Cerebellar cortex (tissue), 1 donor: ENCODE measurements at places on chromosomes 11 and 22.

DNA sequence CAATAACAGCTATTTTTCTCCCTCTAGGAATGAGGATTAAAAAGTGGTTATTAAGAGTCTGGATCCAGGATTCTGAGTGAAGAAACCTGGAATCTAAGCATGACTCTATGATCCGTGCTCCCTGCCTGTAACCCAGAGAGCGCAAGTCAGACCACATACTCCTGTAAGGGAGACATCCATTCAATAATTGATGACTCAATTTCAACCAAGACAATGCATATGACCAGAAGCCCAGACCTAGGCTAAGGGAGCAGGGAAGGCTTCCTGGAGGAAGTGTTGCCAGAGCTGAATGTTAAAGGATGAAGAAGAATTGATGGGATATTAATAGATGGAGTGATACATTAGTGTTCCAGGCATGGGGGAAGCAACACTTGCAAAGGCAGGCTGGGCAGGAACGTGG, 13.8 kb upstream of the PAMR1 start:
- no peak for DNase-seq

- DNase-seq = no peak
These were observed 289.7 kb upstream of the ARHGAP42 start for GRCh38 chr11:100397401-100397800.

- no peak for DNase-seq
These were observed 44.7 kb downstream of the CSTF3 start for GRCh38 chr11:33116535-33116934.

GRCh38 chr11:64306876-64307622, 1.7 kb downstream of the ESRRA start:
- no peak for DNase-seq

- DNase-seq = no peak
These were observed 10.3 kb upstream of the DEUP1 start for GRCh38 chr11:93320230-93320629.

DNA sequence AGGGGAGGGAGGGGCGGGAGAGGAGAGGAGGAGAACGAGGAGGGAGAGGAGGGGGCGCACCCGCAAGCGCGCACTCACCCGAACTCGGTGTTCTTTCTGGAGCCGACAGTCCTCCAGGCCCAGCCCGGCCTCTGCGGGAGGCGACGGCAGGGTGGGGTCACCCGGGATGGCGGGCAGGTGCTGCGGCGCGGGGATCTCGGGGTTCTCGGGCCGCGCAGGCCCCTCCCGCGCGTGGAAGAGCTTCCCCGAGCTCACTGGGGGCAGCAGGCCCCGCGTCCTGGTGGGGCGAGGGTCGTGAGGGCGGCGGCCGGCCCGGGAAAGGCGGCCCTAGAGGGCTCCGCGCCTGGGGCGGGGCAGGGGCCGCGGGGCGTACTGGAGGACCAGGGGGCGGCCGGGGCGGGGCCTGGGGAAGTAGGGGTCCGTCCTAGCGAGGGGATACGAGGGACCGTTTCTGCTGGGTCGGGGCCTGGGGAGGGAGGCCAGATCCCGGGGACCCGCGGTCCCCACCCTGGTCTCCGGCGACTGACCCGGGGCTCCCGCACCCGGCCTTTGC, 5.2 kb downstream of the LMNTD2 start:
- DNase-seq = no peak

DNA sequence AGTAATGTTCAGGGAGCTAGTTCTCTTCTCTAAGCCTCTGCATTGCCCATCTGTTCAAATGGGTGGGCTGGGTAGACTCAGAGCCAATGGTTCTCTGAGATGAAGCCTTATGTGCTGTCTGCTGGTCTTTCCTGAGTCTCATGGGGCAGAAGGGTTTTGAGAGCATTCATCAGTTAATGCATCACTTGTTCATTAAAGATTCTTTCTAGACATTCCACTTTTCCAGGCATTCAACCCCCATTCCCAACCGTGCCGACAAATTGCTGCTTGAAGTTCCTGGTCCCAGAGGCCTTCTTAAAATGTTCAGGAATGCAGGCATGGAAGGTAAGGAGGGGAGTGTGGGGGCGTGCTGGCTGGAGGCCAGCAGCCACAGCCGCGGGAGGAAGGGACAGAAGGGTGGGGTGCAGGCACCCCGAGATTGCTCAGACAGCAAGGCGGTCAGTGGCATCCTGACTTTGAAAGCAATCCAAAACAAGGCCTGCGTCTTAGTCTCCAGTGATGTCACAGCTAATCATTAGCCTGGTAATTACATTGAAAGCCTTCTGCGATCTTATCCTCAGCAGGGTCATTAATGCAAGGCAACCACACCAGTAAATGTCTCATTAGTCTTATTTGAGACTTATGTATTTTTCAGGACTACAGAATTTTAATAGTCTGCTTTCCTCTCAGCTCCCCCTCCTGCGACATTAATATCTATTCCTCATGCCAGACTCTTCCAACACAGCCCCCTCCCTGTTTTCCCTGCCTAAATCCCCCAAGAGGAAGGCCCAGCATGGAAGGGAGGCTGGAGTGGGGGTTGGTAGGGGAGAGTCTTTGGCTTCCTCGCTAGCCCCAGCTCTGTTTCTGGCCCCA, 328.8 kb downstream of the MIAT start:
- no peak for DNase-seq

- DNase-seq = no peak
These were observed 974.2 kb downstream of the JRKL start for GRCh38 chr11:97364047-97364446.

- no peak for DNase-seq
These were observed at the start of gene NCF4 for GRCh38 chr22:36860821-36861659. Gene NCF4, plus strand, starts transcription at chr22:36861006. Its CDS starts 166 bp downstream, at chr22:36861172.

DNA sequence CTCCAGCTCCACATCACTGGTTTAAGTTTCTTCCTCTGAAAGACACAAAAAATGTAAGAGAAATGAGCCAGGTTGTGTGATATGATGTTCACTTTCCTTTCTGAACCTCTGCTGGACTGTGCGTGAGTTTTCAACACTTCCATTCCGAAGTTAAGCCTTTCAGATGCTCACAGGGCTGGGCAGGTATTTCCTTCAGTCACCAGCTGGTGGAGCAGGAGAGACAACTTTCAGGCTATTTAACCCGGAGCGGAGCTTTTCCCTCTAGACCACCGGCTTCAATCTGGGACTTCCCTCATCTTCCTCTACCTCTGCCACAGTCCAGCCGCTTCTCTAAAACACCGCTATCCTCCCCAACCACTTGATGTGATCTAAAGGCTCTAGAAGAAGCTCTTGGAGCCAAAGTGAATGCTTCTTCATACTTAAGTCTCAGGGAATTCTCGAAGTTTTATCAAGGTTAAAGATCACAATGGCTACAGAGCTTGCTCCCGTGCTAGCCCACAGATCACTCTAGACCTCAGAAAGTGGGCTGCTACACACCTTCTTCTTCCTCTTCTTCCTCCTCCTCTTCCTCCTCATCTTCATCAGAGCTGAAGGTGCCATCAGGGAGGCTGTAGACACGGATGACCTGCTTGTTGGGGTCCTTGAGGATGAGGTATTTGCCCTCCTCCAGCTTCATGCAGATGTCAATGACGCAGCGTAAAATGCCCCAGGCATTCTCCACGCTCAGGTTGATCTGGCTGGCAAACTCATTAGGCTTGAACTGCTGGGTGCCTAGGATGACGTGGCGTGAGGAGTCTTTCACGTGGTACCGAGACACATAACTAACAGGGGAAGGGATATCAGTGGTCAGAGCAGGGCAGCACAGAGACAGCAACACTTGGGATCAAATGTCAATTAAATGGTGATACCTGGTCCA, 4.4 kb upstream of the FOXRED2 start:
- DNase-seq = peak; percentile 74

GRCh38 chr11:67233584-67234190, 32.6 kb upstream of the GRK2 start:
- no peak for DNase-seq

- DNase-seq = no peak
These were observed 14.3 kb upstream of the AIFM3 start for GRCh38 chr22:20952544-20953341.

DNA sequence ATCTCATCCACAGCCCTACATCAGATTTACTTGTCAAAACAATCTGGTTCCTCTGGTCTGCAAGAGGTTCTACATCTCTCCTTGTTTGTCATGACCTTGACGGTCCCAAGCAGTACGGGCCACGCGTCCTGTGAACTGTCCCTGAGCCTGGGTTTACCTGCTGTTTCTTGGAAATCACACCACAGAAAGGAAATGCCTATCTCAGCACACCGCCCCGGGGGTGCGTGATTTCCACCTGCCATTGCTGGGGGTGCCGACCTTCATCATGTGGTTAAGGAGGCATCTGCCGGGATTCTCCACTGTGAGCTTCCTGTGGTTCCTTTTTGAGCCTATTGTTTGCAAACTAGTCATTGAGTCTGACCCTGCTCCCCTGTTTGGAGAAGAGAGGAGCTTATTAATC, 1363.4 kb downstream of the BRD1 start:
- no peak for DNase-seq

- DNase-seq = no peak
These were observed 938 bp downstream of the SHISAL1 start for GRCh38 chr22:44311855-44312170.

DNA sequence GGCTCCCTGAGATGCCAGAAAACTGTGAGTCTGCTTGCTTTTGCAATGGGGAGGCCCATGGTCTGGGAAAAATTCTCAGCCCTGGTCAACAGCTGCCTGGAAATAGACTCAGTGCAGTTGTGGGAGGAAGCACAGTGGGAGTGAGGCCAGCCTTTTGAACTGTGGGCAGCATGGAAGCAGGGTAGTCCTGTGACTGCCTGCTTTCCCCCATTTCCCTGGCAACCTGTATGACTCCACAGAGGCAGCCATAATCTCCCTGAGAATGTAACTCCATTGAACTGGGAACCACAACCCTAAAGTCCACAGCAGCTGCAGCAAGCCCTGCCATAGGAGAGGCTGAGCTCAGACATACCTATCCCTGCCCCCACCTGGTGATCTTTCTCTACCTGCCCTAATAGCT, 494.6 kb upstream of the FAT3 start:
- DNase-seq = no peak

GRCh38 chr11:70142221-70142875, 60.7 kb upstream of the FADD start:
- DNase-seq = no peak

- no peak for DNase-seq
These were observed 7.0 kb downstream of the GAL start for GRCh38 chr11:68691402-68691784.

- DNase-seq = no peak
These were observed 3.7 kb downstream of the FAM180B start for GRCh38 chr11:47589977-47590861.

- no peak for DNase-seq
These were observed 13.8 kb upstream of the TFIP11 start for GRCh38 chr22:26525946-26526564.

DNA sequence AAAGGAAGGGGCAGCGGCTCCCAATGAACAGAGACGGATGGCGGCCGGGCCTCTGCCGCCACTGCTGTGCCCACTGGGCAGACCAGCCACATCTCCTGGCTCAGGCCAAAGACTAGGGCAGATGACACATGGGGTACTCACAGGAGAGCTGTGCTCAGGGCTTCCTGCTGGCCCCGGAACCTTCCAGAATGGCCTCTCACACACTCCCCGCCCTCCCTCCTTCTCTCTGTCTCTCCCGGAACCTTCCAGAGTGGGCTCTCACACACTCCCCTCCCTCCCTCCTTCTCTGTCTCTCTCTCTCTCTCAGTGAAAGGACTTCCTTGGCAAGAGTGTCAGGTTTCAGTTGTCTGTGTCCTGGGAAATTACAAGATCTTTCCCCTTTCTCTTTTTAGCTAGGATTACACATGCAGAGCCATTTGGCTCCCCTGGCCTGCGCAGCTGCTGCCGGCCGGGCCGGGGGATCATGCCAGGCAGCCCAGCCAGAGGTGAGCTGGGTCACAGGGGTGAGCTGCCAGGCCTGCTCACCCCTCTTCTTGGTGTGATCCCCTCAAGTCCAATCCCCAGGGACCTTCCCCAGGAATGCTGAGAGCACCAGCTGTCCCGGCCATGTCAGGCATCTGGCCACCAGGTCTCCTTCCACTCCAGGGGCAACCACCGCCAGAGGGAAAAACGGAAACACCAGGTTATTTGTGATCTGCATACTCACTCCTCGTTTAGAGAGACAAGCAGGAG, 45.3 kb upstream of the ADA2 start:
- no peak for DNase-seq

DNA sequence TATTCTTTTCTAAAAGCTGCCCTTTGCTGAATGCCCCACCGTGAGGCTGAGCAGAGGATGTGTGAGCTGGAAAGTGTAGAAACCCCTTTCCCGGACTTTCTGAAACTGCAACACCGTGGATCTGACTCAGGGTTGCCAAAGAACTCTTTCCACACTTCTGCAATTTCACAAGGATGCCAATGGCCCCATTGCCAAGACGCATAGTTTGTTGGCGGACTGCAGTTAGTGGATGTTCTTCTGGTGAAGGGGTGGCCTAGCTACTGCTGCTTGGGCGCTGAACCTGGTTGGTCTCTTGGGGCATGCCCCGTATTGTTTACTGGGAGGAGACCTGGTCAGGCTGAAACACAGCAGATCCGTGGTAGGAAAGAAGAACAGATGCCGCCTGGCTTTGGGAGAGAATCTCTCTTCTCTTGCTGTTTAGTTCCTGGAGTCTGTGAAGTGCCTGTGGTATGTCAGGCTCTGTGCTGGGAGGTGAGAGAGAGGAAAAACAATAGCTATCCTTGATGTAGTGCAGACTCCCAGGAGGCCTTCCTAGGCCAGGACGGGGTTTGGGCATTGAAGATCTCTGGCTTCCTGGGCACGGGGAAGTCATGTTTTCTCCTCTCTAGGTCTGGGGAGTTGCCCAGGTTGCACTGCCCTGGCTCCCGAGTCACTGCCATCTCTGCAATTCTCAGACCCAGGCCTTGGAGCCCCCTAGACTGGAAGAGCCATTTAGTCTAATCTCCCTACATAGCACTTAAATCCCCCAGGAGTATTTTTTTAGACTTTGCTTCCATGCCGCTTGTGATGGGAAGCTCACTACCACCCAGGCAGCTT, 26.9 kb downstream of the CD82 start:
- no peak for DNase-seq

DNA sequence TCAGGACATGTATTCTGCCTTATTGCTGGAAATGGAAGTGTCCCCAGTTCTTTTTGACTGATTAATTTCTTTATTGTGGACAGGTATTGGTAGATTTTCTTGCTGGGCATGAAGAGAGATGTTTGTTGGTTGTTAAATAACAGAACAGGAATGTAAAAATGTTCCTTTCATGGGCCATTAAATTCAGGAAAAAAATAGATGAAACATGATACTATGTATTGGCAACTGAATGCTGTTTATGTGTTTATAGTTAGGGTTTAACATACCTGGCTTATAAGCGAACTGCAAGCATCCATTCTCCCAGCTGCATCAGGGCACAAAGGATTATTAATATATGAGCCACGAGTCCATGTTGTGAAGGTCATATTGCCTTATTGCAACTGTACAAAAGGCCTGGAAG, 368.5 kb downstream of the NELL1 start:
- DNase-seq = no peak

- no peak for DNase-seq
These were observed 4.9 kb upstream of the FLI1 start for GRCh38 chr11:128688896-128689546.

- DNase-seq = no peak
These were observed 56.8 kb downstream of the CD82 start for GRCh38 chr11:44622190-44622650.

DNA sequence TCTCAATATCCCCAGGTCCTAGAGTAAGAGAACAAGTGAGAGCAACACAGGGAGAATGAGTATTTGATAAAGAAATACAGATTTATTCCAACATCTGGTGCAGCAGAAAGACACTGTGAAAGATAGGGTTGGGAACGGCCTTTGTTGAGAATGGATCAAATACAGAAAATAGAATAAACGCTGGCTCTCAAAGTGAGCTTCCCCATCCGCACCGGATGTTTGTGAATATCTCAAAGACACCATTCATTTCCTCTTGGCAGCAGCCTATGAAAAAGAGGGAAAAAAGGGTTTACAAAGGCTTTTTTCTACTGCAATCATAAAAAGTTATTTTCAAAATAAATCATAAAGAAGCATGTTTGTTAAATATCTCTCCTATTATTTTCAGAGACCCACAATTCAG, 279.3 kb downstream of the CASP12 start:
- no peak for DNase-seq
